ENCODE measurements at places on chromosomes 3 and 15.

- no peak for DNase-seq
Measured at GRCh38 chr3:38829404-38829803, 13.4 kb upstream of the SCN10A start.

DNA sequence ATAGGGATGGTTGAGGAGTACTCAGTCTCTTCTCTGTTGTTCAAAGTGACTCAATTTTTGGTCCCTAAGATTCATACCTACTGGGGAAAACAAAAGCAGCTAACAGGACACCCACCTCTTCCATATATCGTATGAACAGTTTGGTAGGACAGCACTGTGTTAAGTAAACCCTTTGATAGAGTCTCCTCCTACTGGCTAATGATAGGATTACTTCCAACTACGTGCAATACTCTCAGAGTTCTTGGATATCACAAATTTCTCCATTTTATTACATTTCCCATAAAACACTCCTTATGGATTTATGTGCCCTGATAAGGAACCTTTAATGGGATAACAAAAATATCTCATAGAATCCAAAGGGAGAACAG is 200.2 kb upstream of the GOLGA6L4 start:
- DNase-seq: no peak

GRCh38 chr3:4290272-4290893 is 12.8 kb upstream of the SETMAR start:
- DNase-seq: no peak

GRCh38 chr15:91924837-91925495 is 71.5 kb downstream of the SLCO3A1 start:
- no peak for DNase-seq

- DNase-seq: no peak
Measured at GRCh38 chr3:100261485-100261903, 702 bp downstream of the TBC1D23 start.

Data from ovary (tissue), 10 donors.